ENCODE measurements at places on chromosomes 3 and 15. TPM values are rescaled to one million over a fixed set of nuclear protein-coding genes. Genes with fewer than 3 reads are reported as not detected.

DNA sequence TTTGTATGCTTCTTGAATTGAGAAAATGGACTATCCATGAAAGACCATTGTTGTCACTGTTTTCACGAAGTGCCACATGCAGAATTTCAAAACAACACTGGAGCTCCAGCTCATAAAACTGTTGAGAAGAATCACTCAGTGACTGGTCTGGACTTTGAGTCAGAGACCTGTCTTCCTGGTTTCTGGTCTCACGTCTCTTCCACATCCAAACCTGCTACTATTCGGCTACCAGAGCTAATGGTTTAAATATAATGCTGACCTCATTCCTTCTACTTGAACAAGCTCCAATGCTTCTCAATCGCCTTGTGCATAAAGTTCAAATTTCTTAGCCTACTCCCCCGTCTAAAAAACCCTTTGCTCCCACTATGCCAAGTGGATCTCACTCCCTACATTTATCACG, 227.9 kb upstream of the NR2F2 start:
- DNase-seq, result no peak

Gene POLR2H
- 87.2 TPM for polyA plus RNA-seq

DNA sequence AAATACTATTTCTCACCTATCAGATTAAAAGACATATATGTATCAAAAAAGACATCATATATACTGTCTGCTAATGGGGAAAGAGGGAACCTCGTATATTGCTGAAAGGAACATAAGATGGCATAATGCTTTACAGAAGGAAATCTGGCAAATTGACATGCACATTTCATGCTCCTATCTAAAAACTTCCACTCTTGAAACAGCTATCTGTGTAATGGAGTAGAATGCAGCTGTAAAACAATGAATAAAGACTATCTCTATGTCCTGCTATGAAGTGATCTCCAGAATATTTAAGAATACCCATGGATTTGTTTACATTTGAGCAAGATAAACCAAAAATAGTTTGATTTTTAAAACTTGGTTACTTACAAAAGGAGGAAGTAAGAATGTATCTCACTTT, 107.4 kb downstream of the TBL1XR1 start:
- DNase-seq, result no peak

- DNase-seq, result no peak
These were observed 203.1 kb downstream of the MINAR1 start for GRCh38 chr15:79635149-79635771.

DNA sequence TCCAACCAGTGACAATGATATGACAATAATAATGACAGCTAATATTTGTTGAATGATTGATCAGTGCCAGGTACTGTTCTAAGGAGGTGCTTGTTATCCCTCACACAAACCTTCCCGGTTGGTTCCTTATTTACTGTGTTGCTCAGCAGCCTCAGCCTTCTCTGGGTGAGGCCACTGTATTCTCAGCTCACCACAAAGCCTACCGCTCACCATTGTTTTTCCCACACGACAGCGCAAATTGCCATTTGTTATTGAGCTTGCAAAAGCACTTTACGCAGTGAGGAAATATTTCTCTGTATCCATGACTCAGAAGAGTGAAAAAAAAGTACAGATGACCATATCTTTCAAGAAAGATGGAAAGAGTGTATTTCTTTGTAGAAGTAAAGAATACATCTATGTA, 49.5 kb upstream of the PDZRN3 start:
- DNase-seq, result no peak

Gene SCN11A
- 0.66 TPM for polyA plus RNA-seq

Gene EPHB3
- polyA plus RNA-seq, result 32.7 TPM
